Fibroblast of upper back skin (primary cell): ENCODE measurements at places on chromosomes 3 and 15.

- DNase-seq, result no peak
Observed at GRCh38 chr3:138348754-138349739, 668 bp downstream of the MRAS start.

DNA sequence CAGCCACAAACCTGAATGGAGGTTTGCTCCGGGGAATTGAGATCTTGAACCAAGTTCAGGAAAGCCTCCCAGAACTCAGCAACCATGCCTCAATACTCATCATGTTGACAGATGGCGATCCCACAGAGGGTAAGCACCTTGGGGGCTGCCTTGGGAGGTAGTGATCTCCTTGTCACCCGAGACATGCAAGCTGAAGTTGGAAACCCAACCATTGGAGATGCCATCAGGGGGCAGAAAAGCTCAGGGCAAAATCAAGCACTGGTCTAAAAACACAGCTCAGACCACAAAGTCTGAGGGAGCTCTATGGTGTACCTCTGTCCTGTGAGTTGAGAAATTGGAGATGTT is 5.8 kb downstream of the ITIH1 start:
- DNase-seq, result no peak

DNA sequence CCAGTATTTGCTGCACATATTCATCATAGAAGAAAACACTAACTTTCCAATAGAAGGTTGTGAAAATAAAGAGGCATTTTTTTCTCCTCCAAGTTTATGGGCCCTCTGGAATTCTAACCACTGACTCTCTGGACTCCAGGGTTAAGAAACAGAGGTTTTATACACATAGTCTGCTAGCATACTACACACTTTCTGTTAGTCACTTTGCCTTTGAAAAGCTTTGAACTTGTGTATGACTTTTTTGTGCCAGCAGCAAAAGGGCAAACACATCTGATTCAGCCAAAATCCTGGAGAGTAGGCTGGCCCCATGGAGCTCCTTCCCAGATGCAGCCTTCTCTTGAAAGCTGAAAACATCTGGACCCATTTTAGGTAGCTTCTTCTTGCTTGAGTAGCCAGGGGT is 6.2 kb downstream of the ZIC4 start:
- DNase-seq, result peak; percentile 37

DNA sequence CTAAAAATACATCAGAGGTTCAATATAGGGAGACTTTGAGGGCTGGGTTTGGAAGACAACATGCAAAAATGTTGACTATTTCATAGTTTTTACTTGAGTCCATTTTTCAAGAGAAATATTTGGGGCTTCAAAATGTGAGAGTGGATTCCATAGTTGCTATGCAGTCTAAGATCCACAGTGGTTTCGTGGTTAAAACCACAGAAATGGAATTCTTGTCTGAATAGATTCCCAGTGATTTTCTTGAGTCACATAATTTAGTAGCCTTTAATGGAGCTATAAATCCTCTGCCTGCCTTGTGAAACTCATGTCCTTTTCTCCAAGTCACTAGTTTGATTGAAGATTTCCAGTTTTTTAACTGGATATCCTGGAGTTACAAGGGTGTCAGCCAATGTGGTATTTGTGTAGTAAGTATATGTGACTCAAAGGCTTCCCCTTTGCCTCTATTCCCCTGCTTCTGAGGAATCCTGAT is 94.7 kb upstream of the RBMS3 start:
- peak; percentile 99 for DNase-seq

GRCh38 chr3:69686056-69686455 is 53.2 kb upstream of the MITF start:
- DNase-seq, result no peak
